ENCODE measurements at places on chromosomes 2 and 18.

- DNase-seq = peak; percentile 16
Observed at GRCh38 chr2:147108548-147108947, 736.3 kb upstream of the ACVR2A start.

DNA sequence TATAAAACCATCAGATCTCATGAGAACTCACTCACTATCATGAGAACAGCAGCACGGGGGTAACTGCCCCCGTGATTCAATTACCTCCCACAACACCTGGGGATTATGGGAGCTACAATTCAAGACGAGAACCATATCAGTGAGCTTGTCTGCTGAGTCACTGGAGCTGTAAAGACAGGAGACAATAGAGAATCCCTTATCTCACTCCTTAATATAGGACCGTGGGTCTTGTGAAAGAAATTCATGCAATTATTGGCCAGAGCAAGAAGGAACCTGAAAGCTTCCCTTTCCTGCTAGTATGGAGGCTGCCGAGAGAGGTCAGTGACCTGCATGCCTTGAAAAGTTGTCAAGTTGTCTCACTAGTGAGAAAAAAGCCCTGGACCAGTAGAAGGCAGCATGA lies 9.5 kb upstream of the TNFAIP6 start:
- DNase-seq = no peak

DNA sequence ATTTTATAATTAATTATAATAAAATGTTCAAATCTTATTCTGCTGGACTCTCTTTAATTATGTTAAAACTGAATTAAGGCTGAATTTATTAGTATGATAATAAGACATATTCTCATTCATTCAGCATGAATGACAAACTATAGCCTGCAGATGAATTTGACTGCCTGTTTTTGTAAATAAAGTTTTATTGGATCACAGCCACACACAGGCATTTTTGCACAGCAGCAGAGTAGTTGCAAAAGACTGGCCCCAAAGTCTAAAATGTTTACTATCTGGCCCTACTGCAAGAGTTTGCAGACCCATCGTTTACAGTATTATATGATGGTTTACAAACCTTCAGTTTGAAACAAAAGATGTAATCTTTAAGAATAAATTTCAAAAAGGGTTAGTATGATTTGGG lies 58.6 kb downstream of the RMDN2 start:
- DNase-seq = no peak

DNA sequence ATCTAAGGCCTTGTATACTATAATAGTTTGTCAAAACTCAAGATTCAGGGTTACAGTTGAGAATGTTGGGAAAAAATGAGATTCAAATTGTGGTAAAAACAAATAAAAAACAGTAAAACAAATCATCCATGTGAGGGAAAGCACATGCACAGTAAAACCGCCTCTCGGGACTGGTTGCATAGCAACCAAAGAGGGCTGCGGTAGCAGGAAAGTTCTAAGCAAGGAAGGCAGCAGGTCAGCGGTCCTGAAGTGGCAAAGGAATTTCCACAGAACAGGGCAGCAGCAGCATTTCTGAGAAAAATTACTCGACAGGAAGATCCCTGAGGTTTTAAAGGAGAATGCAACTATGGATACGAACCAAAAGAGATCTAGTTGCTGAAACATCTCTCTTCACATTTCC lies 93.7 kb downstream of the DYNAP start:
- DNase-seq = peak; percentile 48

GRCh38 chr2:96860065-96861029 lies 2.5 kb upstream of the ANKRD39 start:
- no peak for DNase-seq
